Cardiac septum (tissue), 1 donor: ENCODE measurements at places on chromosomes 11 and 22.

DNA sequence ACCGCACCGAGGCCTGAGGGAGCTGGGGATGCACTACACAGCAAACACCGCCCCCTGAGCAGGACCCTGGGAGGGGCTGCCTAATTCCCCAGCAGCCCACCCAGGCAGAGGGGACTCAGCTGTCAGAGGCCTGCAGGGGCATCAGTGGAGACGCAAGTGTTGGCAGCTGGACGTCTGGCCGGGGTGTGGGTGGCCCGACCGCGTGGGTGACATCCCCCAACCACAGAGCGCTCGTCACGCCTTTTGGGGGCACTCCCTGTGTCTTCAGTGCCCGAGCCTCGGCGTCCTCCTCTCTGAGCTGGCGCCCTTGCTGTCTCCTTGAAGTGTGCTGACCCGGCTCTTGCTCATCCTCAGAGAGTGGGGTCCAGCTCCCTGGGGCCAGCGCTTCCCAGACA, 150.2 kb downstream of the BRD1 start:
- no peak for DNase-seq

- no peak for DNase-seq
Measured at GRCh38 chr11:68940651-68941323, 37.1 kb downstream of the IGHMBP2 start.

- no peak for DNase-seq
Measured at GRCh38 chr11:58392746-58393145, 13.9 kb downstream of the OR5B3 start.

DNA sequence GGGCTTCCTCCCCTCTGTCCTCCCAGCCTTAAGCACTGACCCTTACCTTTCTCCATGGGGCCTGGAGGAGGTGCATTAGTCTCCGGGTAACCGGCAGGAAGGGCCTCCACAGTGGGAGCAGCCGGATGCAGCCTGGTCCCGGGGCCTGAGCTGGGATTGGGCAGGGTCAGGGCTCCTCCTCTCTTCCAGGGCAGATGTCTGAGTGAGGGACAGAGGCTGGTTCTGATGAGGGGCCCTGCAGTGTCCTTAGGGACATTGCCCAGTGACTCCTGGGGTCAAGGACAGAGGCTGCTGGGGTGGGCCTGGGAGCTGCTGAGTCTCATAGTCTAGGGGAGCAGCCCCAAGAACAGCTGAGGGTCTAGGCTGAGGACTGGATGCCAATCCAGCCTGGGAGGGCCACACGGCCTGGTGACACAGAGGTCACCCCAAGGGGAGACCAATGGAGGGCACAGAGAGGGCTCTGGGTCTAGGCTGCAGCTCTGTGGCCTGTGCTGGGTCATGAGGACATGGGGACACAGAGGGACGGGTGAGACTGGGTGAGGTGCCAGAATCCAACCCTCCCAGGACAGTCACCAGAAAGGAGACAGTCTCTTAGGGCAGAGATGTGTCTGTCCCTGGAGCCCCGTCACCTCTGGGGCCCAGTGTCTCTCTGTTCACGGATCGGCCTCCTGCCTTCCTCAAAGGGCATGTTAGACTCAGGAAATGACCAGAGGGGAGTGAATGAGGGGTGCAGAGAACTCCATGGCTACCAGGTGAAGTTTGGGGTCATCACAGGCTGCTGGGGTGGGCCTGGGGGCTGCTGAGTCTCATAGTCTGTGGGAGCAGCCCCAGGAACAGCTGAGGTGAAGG, 6.5 kb downstream of the IGLL5 start:
- peak; percentile 31 for DNase-seq

GRCh38 chr11:80280737-80281136, 839.9 kb upstream of the TENM4 start:
- DNase-seq: no peak

GRCh38 chr11:111935317-111936039, 1.7 kb upstream of the DIXDC1 start:
- no peak for DNase-seq

DNA sequence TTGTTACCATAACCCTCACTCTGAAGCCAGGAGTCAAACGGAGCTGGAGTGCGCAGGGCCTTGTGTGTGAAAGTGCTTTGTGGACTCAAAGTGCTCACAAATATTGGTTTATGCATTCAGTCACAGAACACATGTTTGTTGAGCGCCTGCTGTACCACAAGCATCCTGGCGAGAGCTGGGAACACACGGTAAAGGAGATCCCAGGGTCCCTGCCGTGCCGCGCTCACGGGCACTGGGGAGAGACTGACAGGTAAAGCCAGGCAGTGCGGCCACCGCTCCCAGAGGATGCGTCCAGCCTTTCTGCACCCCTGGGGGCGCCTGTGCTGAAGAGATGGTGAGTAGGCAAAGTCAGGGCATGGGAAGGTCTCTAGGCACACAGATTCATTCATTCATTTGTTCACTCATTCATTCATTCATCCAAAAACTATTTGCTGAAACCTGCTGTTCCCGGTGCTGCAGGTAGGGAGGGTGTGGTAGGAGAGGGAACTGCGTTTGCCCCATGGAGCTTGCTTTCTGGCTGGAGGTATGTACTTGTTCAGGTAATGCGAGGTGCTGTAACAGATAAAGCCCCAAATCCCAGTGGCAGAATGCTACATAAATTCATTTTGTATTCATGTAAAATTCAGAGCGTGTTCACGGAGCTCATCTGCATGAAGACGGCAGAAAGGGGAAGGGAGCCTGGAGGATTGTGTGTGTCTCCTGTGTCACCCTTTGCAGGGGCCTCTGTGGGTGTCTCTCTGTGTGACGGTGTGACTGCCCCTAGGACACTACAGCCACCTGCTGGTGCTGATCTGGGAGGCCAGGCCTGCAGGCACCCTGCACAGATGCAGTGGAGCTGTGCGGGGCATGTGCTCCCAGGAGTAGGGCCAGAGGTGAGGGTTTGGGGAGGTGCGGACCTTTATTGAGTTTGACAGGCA, 167.0 kb upstream of the B3GAT1 start:
- peak; percentile 56 for DNase-seq
